Endothelial cell of umbilical vein (primary cell): ENCODE measurements at places on chromosomes 11 and 22. TPM values are rescaled to one million over a fixed set of nuclear protein-coding genes. Genes with fewer than 3 reads are reported as not detected.

The TM7SF2 gene
- 39.5 and 47.1 TPM in 2 replicates for polyA plus RNA-seq

The NPAS4 gene
- not detected in 2 replicates for polyA plus RNA-seq

The FADS2 gene
- 898 and 969 TPM in 2 replicates for polyA plus RNA-seq

The LRRC32 gene
- 70.2 and 77.2 TPM in 2 replicates for polyA plus RNA-seq

The PCF11 gene
- polyA plus RNA-seq: 25.6 and 38.0 TPM in 2 replicates

The PRDM11 gene
- 5.9 and 6.9 TPM in 2 replicates for polyA plus RNA-seq

The MYBPC3 gene
- not detected in 2 replicates for polyA plus RNA-seq

The MOV10L1 gene
- 27.6 and 32.0 TPM in 2 replicates for polyA plus RNA-seq

The ARHGEF17 gene
- 74.9 and 94.3 TPM in 2 replicates for polyA plus RNA-seq

The DNAJB13 gene
- 0.07 TPM in 1 of 2 replicates, not detected in the other for polyA plus RNA-seq

The KCTD17 gene
- polyA plus RNA-seq: 73.0 and 77.9 TPM in 2 replicates

The NXPE2 gene
- not detected in 2 replicates for polyA plus RNA-seq

The INS gene
- polyA plus RNA-seq: not detected in 2 replicates
